ENCODE measurements at places on chromosomes 1 and 21.

DNA sequence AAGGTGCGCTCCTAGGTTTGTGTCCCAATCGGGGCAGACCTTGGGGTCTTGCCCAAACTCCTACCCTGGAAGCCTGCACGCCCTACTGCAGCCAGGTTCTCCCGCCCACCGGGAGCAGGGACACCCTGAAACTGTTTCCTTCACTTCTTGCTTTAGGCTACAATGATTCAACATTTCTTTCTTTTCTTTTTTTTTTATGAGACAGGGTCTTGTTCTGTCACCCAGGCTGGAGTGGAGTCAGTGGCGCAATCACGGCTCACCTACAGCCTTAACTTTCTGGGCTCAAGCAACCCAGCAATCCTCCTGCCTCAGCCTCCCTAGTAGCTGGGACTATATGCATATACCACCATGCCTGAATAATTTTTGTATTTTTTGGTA, 75.8 kb downstream of the ITPKB start:
- no peak for DNase-seq

DNA sequence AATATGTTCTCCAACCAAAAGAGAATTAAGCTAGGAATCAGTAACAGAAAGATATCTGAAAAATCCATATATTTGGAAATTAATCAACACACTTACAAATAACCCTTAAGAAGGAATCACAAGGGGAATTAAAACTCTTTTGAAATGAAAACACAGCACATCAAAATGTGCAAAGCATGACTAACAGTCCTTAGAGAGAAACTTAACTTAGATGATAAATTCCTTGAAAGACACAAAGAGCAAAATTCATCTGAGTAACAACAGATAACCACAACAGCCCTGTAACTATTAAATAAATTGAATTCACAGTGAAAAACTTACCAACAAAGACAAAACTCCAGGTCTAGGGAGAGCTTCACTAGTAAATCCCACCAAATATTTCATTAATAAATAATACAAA, 283.8 kb downstream of the SDCCAG8 start:
- no peak for DNase-seq

GRCh38 chr1:23634840-23635651, 56.6 kb upstream of the RPL11 start:
- DNase-seq, result peak; percentile 84

DNA sequence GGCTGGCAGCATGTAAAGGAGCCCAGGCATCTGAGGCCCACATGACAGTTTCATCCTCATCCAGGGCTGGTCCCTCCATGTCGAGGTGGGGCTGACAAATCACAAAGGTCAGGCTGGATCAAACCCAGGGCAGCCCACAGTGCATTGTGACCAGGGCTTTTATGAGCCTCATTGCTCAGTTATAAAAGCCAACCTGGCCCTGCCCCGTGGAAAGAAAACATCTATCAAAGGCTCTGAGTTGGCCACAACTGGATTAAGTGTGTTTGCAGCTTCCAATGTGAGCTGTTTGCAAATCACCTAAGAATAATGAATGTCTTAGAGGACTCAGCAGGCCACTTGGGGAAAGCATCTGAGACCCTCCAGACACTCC, 45.4 kb downstream of the GRHL3 start:
- no peak for DNase-seq

GRCh38 chr1:216306830-216307229, 116.4 kb downstream of the USH2A start:
- DNase-seq, result peak; percentile 1

DNA sequence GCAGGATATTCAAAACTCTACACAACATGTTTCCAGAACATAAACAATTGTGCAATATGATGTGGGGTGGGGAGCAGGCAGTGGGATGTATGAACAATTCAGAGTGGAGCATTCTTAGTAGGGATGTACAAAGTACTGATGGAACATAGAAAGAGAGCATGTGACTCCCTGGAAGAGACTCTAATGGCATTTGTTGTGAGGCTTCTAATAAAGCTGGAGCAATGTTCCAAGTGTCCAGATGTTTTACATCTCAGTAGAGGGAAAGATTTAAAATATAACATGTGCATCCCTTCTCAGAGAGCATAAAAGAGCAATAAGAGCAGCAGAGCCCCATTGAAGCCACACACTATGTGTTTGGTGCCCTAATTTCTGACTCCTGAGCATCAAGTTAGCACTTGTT, 116.5 kb downstream of the BRINP2 start:
- DNase-seq, result no peak

DNA sequence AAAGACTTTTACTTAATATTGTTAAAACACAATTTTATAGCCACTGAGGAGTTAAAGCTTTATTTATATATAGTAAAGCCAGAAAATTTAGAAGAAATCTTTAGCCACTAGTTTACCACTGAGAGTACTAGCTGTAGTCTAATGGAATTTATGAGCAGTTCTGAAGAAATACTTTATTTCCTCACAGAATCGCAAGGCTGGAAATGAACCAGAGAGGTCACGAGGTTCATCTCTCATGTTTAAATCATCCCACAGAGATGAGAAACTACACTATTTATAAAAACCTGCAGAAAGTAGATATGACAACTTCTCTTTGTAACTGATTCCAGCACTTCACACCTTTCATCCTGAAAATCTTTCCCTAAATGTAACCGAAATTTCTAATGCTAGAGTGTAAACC, 26.0 kb downstream of the ADGRL4 start:
- no peak for DNase-seq

DNA sequence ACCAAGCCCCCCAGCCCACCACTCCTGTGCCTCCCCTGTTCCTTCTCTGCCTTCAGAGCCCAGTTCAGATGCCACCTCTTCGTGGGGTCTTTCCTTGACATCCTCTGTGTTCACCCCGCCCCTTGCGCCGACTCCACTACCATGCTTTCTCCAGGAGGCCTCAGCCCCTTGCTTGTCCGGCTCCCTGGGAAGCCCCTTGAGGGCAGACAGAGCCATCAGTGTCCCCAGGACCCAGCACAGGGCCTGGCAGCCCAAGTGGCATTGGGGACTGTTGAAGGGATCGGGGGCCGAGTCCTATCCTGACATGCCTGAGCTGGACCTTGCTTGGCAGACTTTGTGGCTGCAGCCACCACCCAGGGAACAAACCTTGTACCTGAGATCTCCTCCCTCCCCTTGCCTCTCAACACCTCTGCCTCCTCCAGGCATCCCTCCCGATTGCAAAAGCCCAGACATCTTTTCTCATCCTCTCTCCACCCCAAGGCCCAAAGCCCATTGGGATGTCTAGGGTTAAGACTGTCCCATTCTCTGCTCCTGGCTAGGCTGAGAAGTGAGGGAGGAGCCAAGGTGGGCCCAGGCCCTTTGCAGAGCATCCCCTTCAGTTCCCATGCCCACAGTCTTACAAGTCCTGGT, 3.4 kb downstream of the CLDN19 start:
- no peak for DNase-seq

GRCh38 chr21:26433386-26433785, 139.7 kb downstream of the CYYR1 start:
- DNase-seq, result no peak

GRCh38 chr1:93631626-93632365, 49.8 kb downstream of the BCAR3 start:
- DNase-seq, result peak; percentile 41

DNA sequence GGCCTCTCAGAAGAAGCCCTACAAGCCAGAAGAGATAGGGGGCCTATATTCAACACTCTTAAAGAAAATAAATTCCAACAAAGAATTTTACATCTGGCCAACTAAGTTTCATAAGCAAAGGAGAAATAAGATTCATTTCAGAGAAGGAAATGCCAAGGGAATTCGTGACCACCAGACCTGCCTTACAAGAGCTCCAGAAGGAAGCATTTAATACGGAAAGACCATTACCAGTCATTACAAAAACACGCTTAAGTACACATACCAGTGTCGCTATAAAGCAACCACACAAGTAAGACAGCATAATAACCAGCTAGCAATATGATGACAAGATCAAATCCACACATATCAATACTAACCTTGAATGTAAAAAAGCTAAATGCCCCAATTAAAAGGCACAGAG, 704.9 kb upstream of the CHRM3 start:
- DNase-seq, result no peak

GRCh38 chr1:115833856-115834255, 7.1 kb downstream of the NHLH2 start:
- no peak for DNase-seq

All from B cell (primary cell).